CD4-positive, alpha-beta memory T cell (primary cell): ENCODE measurements at places on chromosomes 13 and 19. TPM values are rescaled to one million over a fixed set of nuclear protein-coding genes. Genes with fewer than 3 reads are reported as not detected.
A peak's percentile ranks its signal among the peaks of the same experiment; 100 is the strongest.

Gene TSHZ3
- 0.28 TPM for total RNA-seq

Gene PSPN
- total RNA-seq = 4.6 TPM

Gene TRPC4
- not detected for total RNA-seq

Gene SMG9
- 57.9 TPM for total RNA-seq

Gene FFAR2
- total RNA-seq = 0.15 TPM

Gene EXOC3L2
- not detected for total RNA-seq

DNA sequence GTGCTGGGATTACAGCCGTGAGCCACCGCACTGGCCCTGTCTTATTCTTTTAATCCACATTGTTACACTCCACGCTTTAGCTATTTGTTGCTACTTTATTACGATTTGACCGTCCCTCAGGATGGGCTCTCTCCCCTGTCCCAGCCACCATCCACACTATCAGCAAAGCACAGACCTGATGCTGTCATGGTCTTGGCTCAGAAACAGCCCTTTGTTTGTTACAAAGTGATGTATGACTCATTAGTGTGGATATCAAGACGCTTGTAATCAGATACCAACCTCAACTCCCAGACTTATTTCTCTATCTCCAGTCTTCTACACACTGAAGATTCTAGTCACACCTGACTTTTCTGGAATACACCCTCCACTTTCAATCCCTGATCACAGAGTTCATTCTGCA lies 84.6 kb upstream of the FREM2 start:
- DNase-seq = no peak

DNA sequence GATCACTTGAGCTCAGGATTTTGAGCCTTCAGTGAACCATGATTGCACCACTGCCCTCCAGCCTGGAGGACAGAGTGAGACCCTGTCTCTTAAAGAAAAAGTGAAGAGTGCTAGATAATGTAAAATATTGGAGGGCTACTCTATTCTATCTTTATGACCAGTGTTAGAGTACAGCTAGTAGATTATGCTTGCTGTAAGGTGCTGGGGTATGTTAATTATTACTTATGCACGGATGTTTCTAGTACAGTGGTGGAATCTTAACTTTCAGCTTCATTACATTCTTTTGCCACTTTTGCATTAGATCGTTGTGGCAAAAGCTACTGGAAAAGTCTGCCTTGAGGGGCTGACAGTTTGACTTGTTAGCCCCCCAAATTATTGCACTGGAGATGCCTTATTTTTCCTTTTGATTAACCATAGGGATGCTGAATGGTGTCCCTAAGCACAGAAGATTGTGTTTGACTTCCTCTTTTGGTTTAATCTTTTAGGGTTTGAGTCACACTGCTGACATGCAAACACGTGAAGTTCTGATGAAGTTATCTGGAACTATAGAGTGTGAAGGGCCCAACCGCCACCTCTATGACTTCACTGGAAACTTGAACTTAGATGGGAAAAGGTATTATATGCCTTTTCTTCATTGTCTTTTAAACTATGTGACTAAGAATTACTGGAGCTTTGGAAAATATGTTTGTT lies 169.8 kb downstream of the ATP8A2 start:
- no peak for DNase-seq

DNA sequence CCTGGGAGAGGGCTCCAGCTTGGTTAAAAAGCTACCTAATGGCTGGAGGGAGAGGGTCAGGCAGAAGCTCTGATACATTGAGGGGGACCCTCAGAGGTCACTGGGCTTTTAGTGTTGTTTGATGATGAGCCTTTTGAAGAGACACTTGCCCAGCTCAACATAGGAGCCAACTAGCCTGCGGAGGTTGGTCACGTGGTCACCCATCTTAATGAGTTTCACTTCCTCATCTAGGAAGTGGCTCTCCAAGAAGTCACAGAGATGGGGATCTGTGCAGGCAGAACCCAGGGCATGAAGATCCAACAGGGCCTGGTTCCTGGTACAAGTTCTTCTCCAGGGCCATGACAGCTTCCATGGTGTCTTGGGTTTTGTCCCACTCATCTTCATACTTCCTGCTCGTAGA lies 33.4 kb downstream of the IPO5 start:
- DNase-seq = no peak

GRCh38 chr19:18311502-18312091 lies 11.3 kb downstream of the LSM4 start:
- no peak for DNase-seq

DNA sequence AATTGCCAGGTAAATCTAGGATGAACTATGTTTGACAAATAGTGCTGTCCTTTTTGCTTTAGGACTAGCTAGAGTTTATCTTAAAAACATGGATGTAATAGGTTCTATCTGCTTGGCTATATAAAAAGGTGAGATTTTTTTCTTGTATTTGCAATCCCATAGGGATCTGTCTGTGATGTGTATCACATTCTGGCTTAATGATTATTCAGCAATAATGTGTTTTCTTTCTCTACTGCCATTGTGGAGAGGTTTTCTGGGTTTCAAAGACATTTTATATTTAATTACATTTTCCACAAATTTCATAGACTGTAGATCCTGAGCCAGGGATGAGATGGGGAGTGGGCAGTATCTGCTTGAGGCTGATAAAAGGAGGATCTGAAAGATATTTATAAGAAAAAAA lies 277.8 kb upstream of the SLITRK5 start:
- DNase-seq = no peak

- peak; percentile 86 for DNase-seq
Observed at GRCh38 chr19:1259206-1259875, 9.8 kb upstream of the CIRBP start.

DNA sequence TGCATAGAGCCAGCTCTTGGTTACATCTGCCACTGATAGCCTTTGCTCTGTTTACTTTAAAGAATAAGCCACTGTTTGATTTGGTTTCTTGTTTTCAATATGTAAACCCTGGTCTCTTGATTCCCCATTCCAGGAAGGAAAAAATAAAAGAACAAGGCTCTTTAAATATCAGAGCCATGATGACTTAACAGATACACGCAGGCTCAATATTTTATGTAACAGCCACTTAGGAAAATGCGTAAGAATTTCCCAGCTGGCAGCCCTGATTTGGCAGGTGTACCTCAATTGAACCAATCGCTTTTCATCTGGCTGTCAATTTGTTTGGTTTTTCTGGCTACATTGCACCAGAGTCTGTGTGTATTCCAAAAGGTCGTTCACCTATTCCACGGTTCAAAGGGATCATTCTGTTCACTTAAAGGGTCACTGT lies 65.6 kb downstream of the IRS2 start:
- DNase-seq = no peak

- no peak for DNase-seq
Observed at GRCh38 chr13:46022481-46022880, 30.1 kb downstream of the ZC3H13 start.

GRCh38 chr19:39401549-39402345 lies 4.9 kb upstream of the ZFP36 start:
- DNase-seq = peak; percentile 86

- no peak for DNase-seq
Observed at GRCh38 chr19:16645140-16645539, 14.8 kb downstream of the SMIM7 start.
